ENCODE measurements at places on chromosomes 3 and 15. TPM values are rescaled to one million over a fixed set of nuclear protein-coding genes. Genes with fewer than 3 reads are reported as not detected.

The CLRN1 gene
- not detected for total RNA-seq

The CHL1 gene
- not detected for total RNA-seq

The USP13 gene
- 14.0 TPM for total RNA-seq

The KLHDC8B gene
- 3.1 TPM for total RNA-seq

The CADM2 gene
- not detected for total RNA-seq

DNA sequence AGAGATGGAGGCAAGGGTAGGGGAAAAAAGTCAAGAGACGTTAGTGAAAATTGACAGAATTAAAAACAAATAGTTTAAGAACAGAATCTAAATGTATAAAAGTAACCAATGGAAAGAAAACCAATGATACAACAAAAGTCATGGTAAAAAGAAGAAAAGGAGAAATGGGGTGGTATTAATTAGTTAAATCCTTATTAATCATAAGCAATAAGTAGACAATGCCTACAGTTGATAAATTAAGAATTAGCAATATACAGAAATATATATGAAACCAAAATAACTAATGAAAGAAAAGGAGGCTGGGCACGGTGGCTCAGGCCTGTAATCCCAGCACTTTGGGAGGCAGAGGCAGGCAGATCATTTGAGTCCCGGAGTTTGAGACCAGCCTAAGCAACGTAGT lies 23.8 kb downstream of the EPM2AIP1 start:
- no peaks in the 10 kb centered on the region for H3K27me3 ChIP-seq
- no peak overlapping the region for H3K27ac ChIP-seq
- no peak overlapping the region for H3K4me3 ChIP-seq
- DNase-seq, result no peak
- peaks cover 14% of the 10 kb centered on the region for H3K4me1 ChIP-seq
- H3K36me3 ChIP-seq, result no peaks in the 10 kb centered on the region

DNA sequence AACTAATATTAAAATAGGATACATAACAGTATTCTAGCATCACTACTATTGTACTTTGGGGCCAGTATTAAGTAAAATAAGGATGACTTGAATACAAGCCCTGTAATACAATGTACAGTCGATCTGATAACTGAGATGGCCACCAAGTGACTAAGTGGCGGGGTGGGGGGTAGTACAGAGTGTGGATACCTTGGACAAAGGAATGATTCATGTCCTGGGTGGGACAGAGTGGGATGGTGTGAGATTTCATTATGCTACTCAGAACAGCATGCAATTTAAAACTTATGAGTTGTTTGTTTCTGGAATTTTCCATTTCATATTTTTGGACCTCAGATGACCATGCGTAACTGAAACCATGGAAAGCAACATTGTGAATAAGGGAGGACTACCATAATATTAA lies 46.0 kb downstream of the SLC7A14 start:
- H3K4me1 ChIP-seq, result no peaks in the 10 kb centered on the region
- H3K4me3 ChIP-seq, result no peak overlapping the region
- no peaks in the 10 kb centered on the region for H3K36me3 ChIP-seq
- no peak for DNase-seq
- H3K27ac ChIP-seq, result no peak overlapping the region

DNA sequence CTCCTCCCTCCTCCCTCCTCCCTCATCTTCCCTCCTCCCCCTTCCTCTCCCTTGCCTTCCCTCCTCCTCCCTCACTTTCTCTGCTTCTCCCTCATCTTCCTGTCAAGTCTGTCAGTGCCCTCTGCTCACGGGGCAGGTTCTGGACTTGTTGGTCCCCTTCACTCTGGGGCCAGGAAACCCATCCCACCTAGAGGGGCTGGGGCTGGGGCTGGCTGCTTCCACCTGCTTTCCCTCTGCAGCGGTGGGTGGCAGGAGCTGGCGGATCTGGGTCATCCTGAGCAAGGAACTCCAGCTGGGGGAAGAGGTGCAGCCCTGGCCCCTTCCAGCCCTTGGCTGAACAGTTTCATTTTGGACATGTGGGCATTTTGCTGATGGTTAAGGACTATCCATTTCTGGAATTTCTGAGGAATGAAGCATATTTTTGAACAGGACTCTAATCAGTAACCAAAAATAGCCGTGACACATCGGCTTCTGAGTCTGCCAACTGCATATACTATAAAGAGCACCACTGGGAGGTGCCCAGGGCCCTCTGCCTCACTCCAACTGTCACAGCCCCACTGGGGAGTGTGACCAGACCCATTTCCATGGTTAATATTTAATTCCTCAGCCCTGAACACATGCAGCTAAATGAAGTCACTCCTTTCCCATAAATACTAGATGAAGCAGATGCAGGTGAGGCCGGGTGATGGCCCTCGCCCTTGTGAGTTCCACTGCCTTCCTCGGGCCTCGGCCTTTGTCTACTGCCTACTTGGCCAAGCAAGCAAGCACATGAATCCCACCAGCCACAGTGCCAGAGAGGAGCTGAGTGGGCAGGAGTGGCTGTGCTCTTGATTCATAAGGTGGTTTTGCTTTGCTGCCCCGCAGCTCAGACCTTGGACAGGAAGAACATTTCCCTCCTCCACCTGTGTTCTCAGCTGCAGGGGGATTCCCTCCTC lies 39.8 kb downstream of the CHDH start:
- no peak for DNase-seq
- H3K4me1 ChIP-seq, result no peaks in the 10 kb centered on the region
- H3K36me3 ChIP-seq, result no peaks in the 10 kb centered on the region
- no peak overlapping the region for H3K27ac ChIP-seq

- no peaks in the 10 kb centered on the region for H3K4me1 ChIP-seq
- H3K4me3 ChIP-seq, result no peak overlapping the region
- no peaks in the 10 kb centered on the region for H3K36me3 ChIP-seq
- no peaks in the 10 kb centered on the region for H3K27me3 ChIP-seq
- no peak overlapping the region for H3K27ac ChIP-seq
Measured at GRCh38 chr3:133264920-133265319, 134.9 kb upstream of the BFSP2 start.

DNA sequence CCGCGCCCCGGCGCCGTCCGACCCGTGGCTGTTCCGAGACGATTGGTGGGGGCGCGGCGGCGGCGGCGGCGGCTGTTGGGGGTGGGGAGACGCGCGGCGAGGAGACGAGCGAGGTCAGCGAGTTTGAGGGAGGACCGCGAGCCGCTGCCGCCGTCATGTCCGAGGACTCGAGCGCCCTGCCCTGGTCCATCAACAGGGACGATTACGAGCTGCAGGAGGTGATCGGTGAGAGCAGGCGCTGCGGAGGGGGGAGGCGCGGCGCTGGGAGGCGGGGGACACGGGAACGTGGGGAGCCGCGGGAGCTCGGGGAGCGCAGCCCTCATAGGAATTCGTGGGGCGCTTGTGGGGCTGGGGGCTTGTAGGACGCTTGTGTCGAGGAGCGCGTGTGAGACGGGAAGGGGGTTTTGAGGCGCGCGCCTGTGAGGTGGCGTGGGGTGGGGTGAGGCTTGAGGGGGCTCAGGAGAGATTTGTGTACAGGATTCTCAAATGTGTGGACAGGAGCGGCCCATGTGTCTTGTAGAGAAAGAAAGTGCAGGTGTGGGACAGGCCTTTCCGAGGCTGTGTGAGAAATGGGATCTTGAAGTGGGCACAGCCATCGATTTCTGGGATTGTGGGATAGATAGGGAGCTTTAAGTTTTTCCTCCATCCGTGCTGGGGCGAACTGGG lies 518 bp downstream of the OXSR1 start:
- peaks cover 45% of the 10 kb centered on the region for H3K4me1 ChIP-seq
- no peaks in the 10 kb centered on the region for H3K36me3 ChIP-seq
- peak overlapping the region; percentile 97 for H3K27ac ChIP-seq
- DNase-seq, result no peak
- peak overlapping the region; percentile 95 for H3K4me3 ChIP-seq
- no peaks in the 10 kb centered on the region for H3K27me3 ChIP-seq

GRCh38 chr15:23647421-23648370 lies at the start of gene MAGEL2:
Gene MAGEL2 (minus strand): TSS chr15:23647867. CDS start chr15:23647742, 125 bp downstream.
- no peak within 1 kb of the TSS for H3K27ac ChIP-seq
- no peaks in the 10 kb centered on the region for H3K4me1 ChIP-seq
- DNase-seq, result no peak
- no peaks in the 10 kb centered on the region for H3K36me3 ChIP-seq
- no peak within 1 kb of the TSS for H3K4me3 ChIP-seq

GRCh38 chr3:194312186-194312742 lies 38.9 kb downstream of the CPN2 start:
- H3K27ac ChIP-seq, result no peak overlapping the region
- no peaks in the 10 kb centered on the region for H3K36me3 ChIP-seq
- H3K4me3 ChIP-seq, result no peak overlapping the region
- no peak for DNase-seq
- H3K4me1 ChIP-seq, result peaks cover 13% of the 10 kb centered on the region
- peaks cover 26% of the 10 kb centered on the region for H3K27me3 ChIP-seq

DNA sequence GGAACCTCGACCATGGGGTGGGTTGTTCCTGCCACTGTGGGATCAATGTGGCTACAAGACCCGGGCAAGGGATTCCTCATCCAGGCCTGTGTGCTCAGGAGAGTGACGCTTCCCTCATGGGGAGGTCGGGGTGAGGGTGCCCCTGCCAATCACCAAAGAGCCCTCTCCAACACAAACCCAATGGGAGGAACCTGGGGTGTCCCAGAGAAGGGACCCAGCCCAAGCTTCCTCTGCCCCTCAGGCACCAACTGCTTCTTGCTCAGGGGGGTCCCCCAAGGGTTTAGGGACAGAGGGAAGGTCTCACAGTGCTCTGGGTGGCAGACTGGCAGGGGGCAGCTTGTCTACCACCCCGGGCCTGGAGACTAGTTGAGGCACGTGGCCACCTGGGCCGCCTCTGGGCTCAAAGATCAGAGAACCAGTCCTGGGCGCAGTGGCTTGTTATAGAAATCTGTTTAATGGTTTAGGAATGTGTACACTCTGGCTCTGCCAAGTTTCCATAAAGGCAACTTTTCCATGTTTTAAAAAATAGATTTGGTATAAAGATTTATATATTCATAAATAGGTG lies 26.6 kb downstream of the GP9 start:
- peaks cover 5% of the 10 kb centered on the region for H3K4me1 ChIP-seq
- H3K27ac ChIP-seq, result no peak overlapping the region
- H3K36me3 ChIP-seq, result no peaks in the 10 kb centered on the region

DNA sequence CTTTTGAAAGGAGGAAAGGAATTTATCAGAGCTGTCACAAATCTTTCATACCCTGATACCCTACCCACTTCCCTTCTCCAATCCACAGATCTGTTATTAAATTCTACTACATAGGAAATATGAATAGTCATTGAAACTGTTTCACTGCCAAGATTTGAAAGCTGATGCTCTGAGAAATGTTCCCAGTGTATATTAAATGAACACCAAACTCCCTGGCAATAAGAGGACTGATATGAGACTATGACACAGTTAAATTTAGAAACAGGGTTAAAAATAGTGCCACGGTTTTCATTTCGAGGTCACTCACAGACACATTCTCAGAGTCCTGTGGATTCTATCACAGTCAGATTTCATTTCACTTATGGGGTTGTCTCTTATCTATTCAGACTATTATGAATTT lies 27.2 kb upstream of the GBE1 start:
- H3K27ac ChIP-seq, result no peak overlapping the region
- no peak overlapping the region for H3K4me3 ChIP-seq
- H3K27me3 ChIP-seq, result peaks cover 2% of the 10 kb centered on the region
- no peak for DNase-seq
- no peaks in the 10 kb centered on the region for H3K4me1 ChIP-seq
- no peaks in the 10 kb centered on the region for H3K36me3 ChIP-seq

DNA sequence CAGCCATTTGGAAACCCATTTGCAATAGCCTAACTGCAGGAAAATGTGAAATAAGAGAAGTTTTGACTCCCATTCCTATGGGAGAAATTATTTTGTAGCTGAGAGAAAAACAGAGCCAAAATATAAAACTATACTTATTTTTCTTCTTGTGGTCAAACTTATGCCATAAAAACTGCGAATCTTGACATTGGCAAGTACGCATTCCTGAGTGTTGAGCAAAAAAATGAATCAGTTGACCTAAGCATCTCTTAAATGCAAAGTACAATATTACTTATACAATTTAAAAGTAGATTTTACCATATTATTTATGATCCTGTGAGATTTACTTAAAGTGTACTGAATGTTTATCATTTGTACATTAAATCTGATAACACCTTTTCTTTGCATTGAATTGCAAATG lies 50.1 kb upstream of the CMC1 start:
- no peak for DNase-seq
- no peak overlapping the region for H3K4me3 ChIP-seq
- peaks cover 7% of the 10 kb centered on the region for H3K27me3 ChIP-seq
- no peak overlapping the region for H3K27ac ChIP-seq
- peaks cover 4% of the 10 kb centered on the region for H3K4me1 ChIP-seq

DNA sequence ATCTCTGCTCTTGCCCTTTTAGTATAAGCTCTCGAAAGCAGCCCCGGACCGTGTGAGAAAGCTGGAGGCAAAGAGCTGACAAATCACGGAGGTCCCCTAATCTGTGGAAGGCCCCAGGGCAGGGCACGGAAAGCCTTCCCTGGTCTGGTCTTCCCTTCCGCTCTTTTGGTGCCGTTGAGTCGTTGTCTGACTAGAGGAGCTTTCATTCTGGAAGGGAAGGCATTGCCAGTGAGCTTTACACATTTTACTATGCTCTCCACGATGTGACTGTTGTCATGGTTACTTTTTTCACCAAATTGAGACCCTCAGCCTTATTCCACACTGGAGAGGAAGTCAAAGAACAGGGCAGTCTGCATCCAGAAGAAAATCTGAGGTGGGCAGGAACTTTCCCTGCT lies 71.7 kb downstream of the CYP19A1 start:
- H3K4me1 ChIP-seq, result peaks cover 2% of the 10 kb centered on the region
- no peak for DNase-seq
- H3K4me3 ChIP-seq, result no peak overlapping the region
- H3K36me3 ChIP-seq, result no peaks in the 10 kb centered on the region
- no peak overlapping the region for H3K27ac ChIP-seq

- H3K36me3 ChIP-seq, result peaks cover 6% of the 10 kb centered on the region
- no peak overlapping the region for H3K27ac ChIP-seq
- H3K27me3 ChIP-seq, result peaks cover 5% of the 10 kb centered on the region
- H3K4me1 ChIP-seq, result no peaks in the 10 kb centered on the region
- DNase-seq, result no peak
Measured at GRCh38 chr3:139572847-139573672, 33.5 kb upstream of the RBP1 start.

- no peak overlapping the region for H3K27ac ChIP-seq
- no peak for DNase-seq
- peaks cover 17% of the 10 kb centered on the region for H3K4me1 ChIP-seq
- no peaks in the 10 kb centered on the region for H3K36me3 ChIP-seq
- H3K27me3 ChIP-seq, result no peaks in the 10 kb centered on the region
Measured at GRCh38 chr3:42114130-42114725, 23.1 kb downstream of the TRAK1 start.

- H3K36me3 ChIP-seq, result no peaks in the 10 kb centered on the region
- H3K4me3 ChIP-seq, result peak overlapping the region; percentile 59
- no peak for DNase-seq
- H3K4me1 ChIP-seq, result peaks cover 42% of the 10 kb centered on the region
- H3K27me3 ChIP-seq, result no peaks in the 10 kb centered on the region
- H3K27ac ChIP-seq, result peak overlapping the region; percentile 84
Measured at GRCh38 chr15:59298225-59298853, 74.3 kb downstream of the MYO1E start.

- peaks cover 28% of the 10 kb centered on the region for H3K36me3 ChIP-seq
- H3K27me3 ChIP-seq, result no peaks in the 10 kb centered on the region
- peaks cover 30% of the 10 kb centered on the region for H3K4me1 ChIP-seq
- peak overlapping the region; percentile 34 for H3K4me3 ChIP-seq
- DNase-seq, result peak; percentile 75
- peak overlapping the region; percentile 27 for H3K27ac ChIP-seq
Measured at GRCh38 chr3:15667484-15667883, 65.9 kb downstream of the BTD start.

All from natural killer cell treated with Interleukin-12 subunit alpha and Interleukin-12 subunit beta and Interleukin-15 and Interleukin-18, amount 100 ng/mL, for 72 hours (primary cell).